ENCODE measurements at places on chromosomes 2 and 18.

- DNase-seq, result no peak
These were observed 6.7 kb downstream of the BCL2 start for GRCh38 chr18:63312737-63313395.

GRCh38 chr18:59026831-59027410 is 112.8 kb upstream of the SEC11C start:
- DNase-seq, result no peak

GRCh38 chr18:40904295-40904694 is 1050.7 kb upstream of the PIK3C3 start:
- DNase-seq, result no peak

GRCh38 chr18:3422905-3423304 is 27.1 kb upstream of the TGIF1 start:
- no peak for DNase-seq
